ENCODE measurements at places on chromosomes 6 and 20. TPM values are rescaled to one million over a fixed set of nuclear protein-coding genes. Genes with fewer than 3 reads are reported as not detected.

DNA sequence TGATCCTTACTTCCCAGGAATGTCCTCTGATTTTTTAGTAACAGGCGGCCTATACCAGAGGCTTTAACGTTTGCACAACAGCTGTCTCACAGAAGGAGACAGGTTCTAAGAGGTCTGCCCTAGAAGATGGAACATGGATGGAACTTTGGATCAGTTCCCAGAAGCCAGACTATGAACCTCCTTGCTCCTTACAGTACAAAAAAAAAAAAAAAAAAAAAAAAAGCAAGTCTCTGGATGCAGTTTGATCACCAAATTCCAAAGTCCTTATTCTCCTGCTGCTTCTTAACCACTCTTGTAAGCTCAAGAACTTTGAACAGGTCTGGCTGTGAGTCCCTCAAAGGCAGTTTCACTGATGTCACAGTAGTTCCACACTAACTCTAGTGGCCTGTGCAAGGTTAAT, 2.0 kb upstream of the TRMT11 start:
- no peak for DNase-seq

DNA sequence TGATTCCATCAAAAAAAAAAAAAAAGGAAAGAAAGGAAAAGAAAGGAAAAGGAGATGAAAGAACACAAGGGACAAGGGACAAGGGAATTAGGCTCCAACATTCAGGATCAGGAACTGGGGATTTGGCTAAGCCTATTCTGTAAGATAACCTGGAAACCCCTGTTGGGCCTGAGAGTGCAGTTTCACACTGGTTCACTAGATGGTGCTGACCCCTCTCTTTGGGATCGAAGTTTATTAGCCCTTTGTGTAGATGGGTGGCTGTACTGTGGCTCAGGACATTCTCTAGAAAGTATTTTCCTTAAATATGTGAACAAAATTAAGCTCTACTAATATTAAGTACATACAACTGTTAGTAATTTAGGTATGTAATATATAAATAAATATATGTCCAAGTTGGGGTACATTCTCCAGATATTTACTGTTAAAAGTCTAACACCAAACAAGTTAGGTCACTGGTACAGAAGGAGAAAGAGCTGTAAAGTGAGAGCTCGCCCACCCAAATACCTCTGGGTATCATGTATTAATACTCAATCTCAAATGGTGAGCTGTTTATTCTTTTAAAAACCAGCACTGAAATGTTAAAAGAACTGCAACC, 6.3 kb downstream of the OR2A4 start:
- no peak for DNase-seq

FOXF2 gene
- 0.82 TPM for total RNA-seq

BTNL2 gene
- total RNA-seq: not detected

DNA sequence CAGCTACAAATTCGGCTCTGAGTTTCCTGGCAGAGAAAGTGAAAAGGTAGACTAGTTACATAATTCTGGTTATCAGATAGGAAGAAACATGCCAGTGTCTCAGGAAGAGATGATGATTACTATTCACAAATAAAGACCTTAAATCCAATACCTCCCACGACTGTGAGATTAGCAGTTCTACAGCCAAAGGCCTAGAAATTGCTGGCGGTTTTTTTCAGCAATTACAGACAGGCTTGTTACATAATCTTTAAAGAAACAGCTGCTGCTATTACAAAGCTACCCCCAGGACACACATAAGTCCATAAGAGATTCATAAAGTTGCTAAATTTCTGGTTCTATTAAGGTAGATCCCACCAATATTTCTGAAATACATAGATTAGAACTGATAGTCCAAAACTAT, 40.2 kb downstream of the PIGU start:
- no peak for DNase-seq

GRCh38 chr6:30955367-30956042, 14.7 kb downstream of the MUCL3 start:
- no peak for DNase-seq

DNA sequence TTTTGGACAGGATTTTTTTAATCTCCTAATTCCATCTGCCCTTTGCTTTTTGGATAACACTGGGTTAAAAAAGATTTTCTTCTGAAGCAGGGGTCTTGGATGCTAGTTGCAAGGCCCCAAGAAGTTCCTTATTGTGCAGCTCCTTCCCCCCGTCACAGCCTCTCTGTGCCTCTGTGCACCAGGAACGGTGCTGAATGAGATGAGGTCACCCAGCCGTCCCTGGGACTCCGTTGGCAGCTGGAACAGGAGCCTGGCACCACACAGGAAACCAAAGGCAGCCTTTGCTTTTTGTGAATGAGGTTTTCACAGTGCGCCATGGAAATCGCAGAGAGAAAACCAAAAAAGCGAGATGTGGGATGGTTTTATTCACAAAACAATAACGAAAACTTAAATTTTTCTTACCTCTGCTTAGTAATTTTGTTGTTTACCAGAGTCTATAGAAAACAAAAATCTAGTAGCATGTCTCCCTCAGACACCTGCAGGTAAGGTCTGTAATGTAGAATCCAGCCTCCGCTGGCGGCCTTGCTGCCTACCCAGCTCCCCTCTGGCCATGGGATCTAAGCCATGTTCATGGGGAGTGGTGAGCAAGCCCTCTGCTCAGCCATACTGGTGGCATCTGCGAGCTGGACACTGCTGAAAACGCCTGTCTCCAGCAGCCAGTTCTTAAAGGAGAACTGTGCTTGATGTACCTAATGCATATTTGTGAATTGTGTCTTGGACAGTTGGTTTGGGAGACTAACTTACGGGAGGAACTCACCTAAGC, 40.4 kb upstream of the SYNJ2 start:
- DNase-seq: no peak

DNA sequence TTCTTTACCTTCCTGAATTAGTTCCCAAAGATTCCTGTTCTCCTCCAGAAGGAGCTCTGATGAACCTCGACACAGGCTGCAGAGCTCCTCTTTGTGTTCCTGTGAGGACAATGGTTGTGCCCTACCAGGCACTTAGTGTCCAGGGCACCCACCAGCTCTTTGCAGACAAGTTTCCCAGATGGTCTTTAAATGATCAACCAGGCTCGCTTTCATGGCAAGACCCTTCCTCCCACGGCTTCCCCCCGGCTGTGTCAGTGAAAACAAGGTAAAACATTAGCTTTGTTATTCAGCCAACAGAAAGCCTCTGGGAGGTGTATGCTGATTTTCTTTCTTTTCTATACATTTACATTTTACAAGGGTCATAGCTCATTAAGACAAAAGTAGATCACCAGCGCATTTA, 32.3 kb upstream of the CNKSR3 start:
- no peak for DNase-seq

DEFB132 gene
- 2.4 TPM for total RNA-seq

STMND1 gene
- not detected for total RNA-seq

PTGIS gene
- total RNA-seq: 229 TPM
